PC-9 (cell line): ENCODE measurements at places on chromosomes 4 and X. TPM values are rescaled to one million over a fixed set of nuclear protein-coding genes. Genes with fewer than 3 reads are reported as not detected.

Gene PNMA6A
- not detected in 2 replicates for total RNA-seq

DNA sequence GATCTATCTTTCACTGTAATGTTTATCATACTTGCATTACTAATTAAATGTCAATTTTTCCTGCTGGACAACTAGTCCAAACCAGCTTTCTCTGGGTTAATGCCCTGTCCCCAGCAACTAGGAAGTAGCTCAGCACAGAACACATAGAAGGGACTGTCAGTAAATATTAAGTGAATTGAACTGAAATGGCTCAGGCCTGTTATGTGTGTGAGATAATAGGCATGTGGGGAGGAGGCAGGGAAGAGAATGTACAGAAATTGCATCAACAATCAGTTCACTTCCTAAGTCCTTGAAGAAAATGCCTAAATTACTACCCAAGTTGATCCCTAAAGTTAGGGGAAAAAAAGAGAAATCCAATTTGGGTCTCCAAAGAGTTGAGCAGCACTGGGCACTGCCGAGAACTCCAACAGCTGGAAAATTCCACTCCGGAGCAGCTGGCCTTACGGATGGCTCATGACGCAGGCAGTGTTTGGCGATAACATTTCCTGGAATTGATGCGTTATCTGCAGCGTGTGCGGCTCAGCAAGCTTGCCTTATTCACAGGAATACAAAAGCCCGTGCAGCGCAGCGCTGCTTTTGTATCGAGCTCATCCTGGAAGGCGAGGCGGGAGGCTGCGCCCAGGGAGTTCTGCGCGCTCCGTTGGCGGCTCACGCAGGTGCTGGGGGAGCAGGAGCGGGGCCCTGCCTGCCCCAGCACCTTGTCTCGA, 297.3 kb upstream of the LCORL start:
- DNase-seq: no peak

DNA sequence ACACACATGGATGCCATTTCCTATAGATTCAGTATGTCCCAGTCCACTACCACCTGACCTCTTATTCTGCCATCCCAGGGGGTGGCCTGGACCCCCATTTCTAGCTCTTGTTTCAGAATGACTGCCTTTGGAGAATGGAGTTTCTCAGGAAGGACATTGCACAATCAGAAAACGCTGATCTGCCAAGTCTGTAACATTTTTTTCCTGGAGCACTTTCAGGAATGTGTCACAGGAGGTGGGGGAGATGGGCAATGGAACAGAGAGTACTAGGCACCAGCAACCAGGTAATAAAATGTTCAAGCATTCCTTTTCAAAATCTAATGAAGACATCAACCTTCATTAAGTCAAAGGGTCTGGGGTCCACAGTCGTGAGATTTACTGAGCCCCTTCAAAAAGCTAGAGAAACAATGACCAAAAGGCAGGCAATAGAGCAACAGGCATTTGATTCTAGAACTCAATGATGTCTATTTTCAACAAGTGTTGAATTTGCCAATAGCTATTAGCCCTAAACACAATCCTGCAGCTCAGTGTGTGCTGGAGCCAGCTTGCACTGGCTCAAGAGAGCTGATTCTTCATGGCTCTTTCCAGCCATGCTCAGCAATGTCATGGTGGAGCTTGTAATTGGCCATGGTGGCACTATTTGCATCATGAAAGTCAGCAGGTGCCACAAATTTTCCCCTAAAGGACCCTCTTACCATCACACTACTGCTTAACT, 87.1 kb downstream of the KDR start:
- DNase-seq: peak; percentile 3

DNA sequence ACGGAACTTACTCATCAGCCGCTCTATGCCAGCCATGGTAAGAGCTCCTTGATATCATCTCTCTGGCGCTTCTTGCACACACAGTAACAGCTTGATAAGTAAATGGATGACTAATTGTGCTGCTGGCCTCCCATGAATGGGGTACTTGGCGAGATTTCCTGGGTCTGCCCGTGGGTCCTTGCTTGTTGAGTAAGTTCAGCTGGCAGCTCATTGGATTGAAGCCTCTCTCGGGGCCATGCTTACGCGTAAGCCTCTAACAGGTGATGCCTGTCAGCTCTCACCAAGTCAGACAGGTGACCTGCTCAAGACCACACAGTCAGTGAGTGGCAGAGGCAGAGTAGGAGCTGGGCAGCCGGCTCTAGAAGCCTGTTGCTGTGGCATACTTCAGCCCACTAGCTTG, 7.7 kb downstream of the NSG1 start:
- DNase-seq: no peak

- DNase-seq: peak; percentile 7
Measured at GRCh38 chrX:145405012-145405411, 157.7 kb downstream of the SPANXN1 start.

- no peak for DNase-seq
Measured at GRCh38 chr4:17528551-17529165, 13.7 kb downstream of the CLRN2 start.

Gene HEPH
- not detected in 2 replicates for total RNA-seq

GRCh38 chr4:70927502-70928137, 25.5 kb downstream of the MOB1B start:
- DNase-seq: no peak

- no peak for DNase-seq
Measured at GRCh38 chrX:144275843-144276242, 392.0 kb downstream of the UBE2NL start.

- no peak for DNase-seq
Measured at GRCh38 chr4:139191373-139191772, 14.4 kb upstream of the ELF2 start.

Gene GAGE2A
- total RNA-seq: not detected in 2 replicates

DNA sequence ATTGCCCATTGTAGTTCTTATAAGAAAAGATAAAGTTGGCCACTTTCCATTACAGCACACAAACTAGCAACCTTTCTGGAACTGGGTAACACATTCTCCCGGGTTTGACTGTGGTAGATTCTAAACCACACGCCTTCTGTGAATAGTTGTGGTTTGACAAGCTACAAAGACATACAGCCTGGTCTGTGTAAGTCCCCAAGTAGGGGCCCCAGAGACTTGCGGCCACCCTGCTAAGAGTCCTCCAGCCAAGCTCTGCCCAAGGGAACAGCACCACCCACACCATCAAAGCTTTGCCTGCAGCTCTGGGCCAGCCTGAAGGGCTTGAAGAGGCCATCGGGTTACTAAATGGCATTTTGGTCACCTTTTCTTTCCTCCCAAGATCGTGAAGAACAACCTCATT, 203.4 kb downstream of the MAML3 start:
- no peak for DNase-seq

DNA sequence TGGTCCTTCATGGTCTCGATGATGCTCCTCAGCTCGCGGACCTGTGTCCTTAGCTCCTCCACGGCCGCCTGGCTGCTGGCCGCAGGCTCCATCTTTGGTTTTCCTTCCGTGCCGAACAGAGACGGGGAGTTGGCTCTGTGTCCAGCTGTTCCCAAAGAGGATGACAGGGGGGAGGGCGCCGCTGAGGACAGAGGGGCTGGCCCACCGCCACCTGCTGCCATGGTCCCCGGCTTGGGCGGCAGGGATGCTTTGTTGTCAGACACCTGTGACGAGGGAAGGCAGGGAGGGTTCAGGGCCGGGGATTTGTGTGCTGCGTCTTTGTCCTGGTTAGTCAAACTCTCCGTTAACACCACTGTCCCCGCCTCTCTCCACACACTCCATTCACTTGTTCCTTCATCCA, 26.6 kb upstream of the MAP3K15 start:
- DNase-seq: no peak

Gene ZCCHC18
- total RNA-seq: not detected in 2 replicates

- DNase-seq: no peak
Measured at GRCh38 chr4:11014199-11014598, 329.6 kb upstream of the CLNK start.

Gene FREM3
- total RNA-seq: not detected in 2 replicates

DNA sequence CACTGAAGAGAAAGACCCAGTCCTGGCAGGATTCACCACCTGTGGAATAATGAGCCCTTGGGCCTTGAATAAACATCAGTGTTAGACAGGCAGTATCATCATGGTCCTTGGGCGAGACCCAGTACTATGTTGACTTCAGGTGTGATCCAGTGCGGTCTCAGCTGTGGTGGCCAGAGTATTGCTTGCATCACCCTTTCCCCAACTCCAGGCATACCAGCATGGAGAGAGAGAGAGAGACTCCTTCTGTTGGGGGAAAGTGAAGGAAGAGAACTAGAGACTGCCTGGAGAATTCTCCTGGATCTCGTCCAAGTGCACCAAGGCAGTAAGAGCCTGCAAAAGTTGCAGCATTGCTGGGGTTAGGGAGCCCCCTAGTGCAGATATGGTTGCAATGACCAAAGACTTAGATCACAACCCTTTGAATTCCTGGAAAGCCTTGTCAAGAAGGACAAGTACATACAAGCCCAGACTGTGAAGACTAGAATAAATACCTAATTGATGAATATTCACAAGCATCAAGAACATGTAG, 61.1 kb upstream of the VAMP7 start:
- peak; percentile 71 for DNase-seq

DNA sequence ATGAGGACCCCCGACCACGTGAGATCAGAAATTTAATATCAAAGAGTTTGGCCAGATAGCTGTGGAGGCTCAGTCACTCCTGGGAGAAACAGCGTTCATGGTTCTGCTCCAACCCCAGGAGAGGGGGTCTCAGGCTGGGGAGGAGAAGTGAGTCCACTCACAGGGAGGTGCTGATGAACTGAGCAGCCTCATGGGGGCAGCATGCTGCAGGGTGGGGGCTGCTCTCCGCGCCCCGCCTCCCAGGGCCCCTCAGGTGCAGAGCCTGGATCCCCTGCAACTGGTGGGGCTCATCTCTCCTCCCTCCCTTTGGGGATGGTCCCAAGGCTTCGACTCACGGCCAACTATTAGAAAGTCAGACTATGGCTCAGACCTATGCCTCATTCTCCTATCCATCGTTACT, 26.6 kb upstream of the C4orf50 start:
- DNase-seq: no peak

Gene GPC4
- 4.4 and 4.7 TPM in 2 replicates for total RNA-seq

Gene SNCA
- total RNA-seq: 3.9 and 4.8 TPM in 2 replicates

GRCh38 chr4:37966044-37966443, 5.8 kb downstream of the PTTG2 start:
- DNase-seq: peak; percentile 76

DNA sequence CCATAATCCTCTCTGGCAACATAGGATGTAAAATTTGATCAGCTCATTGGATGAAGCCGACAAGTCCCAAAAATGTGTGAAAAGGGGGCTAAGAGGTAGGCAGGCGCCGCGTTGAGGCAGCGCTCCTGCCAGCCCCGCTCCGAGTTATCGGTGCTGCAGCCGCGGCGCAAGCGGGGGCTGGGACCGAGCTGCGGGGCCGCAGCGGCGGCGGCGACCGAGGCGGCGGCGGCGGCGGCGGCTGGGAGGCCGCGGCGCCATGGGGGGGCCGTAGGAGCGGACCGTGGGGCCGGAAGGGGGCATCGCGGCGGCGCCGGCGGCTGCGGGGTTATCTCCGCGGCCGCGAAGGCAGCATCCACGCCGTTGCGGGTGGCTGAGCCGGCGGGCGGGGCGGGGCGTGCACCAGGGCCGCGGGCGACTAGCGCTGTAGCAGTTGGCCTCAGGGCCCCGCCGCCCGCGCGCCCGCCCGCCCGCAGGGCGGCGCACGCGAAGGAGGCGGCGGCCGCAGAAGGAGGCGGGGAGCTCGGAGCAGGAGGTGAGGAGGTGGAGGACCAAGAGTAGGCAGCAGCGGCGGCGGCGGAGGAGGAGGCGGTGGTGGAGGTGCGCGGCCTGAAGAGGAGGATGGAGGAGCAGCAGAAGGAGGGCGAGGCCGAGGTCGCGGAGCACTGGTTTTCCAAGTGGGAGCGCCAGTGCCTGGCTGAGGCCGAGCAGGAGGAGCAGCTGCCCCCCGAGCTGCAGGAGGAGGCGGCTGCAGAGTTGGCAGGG, 126.0 kb upstream of the CXorf66 start:
- no peak for DNase-seq

DNA sequence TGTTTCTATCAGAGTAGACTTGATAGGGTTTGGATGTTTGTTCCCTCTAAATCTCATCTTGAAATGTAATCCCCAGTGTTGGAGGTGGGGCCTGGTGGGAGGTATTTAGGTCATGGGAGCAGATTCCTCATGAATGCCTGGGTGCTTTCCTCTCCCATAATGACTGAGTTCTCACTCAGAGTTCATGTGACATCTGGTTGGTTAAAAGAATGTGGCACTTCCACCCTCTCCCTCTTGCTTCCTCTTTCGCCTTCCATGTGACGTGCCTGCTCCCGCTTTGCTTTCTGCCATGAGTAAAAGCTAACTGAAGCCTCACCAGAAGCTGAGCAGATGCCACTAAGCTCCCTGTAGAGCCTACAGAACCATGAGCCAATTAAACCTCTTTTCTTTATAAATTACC, 47.3 kb upstream of the SRPX start:
- DNase-seq: no peak

DNA sequence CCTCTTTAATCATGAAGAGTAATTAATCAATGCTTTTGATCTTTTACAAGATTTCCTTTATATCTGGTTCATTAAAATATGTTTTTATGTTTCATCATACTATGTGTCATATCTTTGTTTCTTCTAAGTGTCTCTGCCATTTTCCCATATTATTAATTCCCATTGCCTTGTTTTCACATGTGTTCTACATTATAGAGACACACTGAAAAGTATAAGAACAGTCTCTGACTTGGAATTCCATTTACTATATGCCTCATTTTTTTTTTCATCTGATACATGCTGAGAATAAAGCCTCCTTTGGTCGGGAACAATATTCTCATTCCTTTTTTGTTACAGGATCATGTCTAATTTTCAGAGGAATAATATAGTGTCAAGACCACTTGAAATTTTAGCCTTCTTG, 4.3 kb downstream of the BANK1 start:
- no peak for DNase-seq

DNA sequence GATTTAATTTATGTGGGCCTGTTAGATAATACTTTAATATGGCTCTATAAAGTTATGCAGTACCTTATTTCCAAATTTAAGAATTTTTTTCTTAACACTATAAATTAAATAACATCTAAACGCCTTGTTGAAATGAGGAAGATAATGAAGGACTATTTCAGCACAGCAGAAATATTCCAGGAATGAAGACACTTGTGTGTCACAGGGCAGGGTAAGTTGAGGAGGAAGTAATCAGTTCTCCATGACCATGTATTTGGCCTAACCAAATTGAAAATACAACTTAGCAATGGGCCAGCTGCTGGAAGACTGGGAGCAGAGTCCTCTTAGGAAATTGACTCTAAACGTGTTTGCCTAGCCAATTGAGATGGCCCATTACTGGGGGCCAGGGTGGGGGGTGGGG, 16.9 kb downstream of the CXCL3 start:
- no peak for DNase-seq
